ENCODE measurements at places on chromosomes 1 and 21.
A peak's percentile ranks its signal among the peaks of the same experiment; 100 is the strongest.

GRCh38 chr1:223308136-223308535 is 55.8 kb downstream of the SUSD4 start:
- no peak overlapping the region for H3K27ac ChIP-seq
- H3K27me3 ChIP-seq, result no peaks in the 10 kb centered on the region
- no peak overlapping the region for H3K4me3 ChIP-seq
- H3K4me1 ChIP-seq, result no peaks in the 10 kb centered on the region

DNA sequence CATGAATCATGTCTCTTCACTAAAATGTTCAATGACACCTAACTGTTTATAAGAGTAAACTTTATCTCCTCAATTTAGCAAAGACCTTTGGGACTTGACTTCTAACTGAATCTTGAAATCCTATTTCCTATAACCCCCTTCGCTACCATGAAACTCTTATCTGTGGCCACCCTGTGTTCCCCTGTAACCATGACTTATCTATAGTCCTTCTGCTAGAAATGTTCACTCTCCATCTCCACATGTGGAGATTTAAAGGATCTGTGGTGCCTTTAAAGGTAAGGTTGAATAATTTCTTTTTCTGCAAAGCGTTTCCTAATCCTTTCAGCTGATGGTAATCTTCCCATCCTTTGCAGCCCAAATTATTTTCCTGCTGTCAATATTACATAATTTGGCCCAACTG is 436.3 kb upstream of the RUNX1 start:
- no peaks in the 10 kb centered on the region for H3K27me3 ChIP-seq
- DNase-seq, result no peak
- no peaks in the 10 kb centered on the region for H3K36me3 ChIP-seq
- H3K4me1 ChIP-seq, result no peaks in the 10 kb centered on the region

GRCh38 chr1:150765296-150765976 is at the start of gene CTSS:
Gene CTSS, minus strand, starts transcription at chr1:150765778. Its CDS starts 1,015 bp downstream, at chr1:150764763.
- DNase-seq, result no peak
- H3K36me3 ChIP-seq, result no peaks in the 10 kb centered on the region
- H3K27me3 ChIP-seq, result no peaks in the 10 kb centered on the region
- H3K4me1 ChIP-seq, result no peaks in the 10 kb centered on the region
- peak within 1 kb of the TSS; percentile 66 for H3K27ac ChIP-seq
- peak within 1 kb of the TSS; percentile 39 for H3K4me3 ChIP-seq

- no peaks in the 10 kb centered on the region for H3K27me3 ChIP-seq
- peak overlapping the region; percentile 71 for H3K4me3 ChIP-seq
- H3K4me1 ChIP-seq, result peaks cover 5% of the 10 kb centered on the region
- peak; percentile 68 for DNase-seq
- peak overlapping the region; percentile 70 for H3K27ac ChIP-seq
These were observed 4.6 kb downstream of the FCRLB start for GRCh38 chr1:161725908-161726472.

DNA sequence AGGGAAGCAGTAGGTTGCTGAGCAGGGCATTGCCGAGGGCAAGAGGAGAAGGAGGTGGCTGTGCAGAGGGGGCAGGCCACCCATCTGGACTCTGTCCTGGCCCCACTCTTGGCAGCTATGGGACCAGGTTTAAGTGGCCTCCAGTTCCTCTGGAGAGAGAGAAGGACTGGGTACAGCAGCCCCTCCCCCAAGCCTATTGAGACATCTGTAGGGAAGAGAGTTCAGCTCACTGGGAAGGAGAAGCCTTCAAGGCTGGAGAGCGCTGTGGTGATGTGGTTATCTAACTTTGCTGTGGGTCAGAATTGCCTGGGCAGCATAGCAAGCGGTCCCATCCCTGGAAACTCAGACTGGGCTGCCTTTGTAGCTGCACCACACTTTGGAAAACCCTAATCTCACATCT is 93.9 kb downstream of the KCNJ15 start:
- H3K36me3 ChIP-seq, result no peaks in the 10 kb centered on the region
- no peak for DNase-seq
- H3K4me3 ChIP-seq, result no peak overlapping the region
- H3K27me3 ChIP-seq, result no peaks in the 10 kb centered on the region

DNA sequence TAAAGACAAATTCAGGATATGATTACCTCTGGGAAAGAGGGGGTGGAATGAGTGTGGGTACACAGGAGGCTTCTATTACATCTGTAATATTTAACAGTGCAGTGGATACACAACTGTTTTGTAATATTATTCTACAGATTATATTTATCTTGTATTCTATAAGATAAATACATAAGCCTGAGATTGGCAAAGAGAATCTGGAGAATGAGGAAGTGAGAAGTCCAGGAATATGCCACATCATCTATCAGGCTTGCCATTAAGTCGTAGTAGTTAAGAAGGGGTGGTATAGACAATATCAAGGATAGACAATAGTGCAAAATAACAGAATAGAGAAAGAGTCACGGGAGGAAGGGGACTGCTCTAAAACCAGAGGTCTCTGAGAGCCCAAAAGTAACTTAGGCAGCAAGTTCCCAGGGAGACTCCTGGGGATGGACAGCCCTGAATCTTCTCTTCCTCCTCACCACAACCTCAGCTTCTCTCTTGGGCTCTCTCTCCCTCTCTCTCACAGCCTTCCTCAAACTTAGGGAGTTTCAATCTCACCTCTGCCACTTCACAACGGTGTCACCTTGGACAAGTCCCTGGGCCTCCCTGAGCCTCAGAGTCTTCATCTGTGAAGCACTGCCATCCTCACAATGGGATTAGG is 14.0 kb upstream of the PTAFR start:
- no peaks in the 10 kb centered on the region for H3K4me1 ChIP-seq
- no peaks in the 10 kb centered on the region for H3K36me3 ChIP-seq
- DNase-seq, result no peak
- H3K27ac ChIP-seq, result no peak overlapping the region
- H3K4me3 ChIP-seq, result no peak overlapping the region
- no peaks in the 10 kb centered on the region for H3K27me3 ChIP-seq

DNA sequence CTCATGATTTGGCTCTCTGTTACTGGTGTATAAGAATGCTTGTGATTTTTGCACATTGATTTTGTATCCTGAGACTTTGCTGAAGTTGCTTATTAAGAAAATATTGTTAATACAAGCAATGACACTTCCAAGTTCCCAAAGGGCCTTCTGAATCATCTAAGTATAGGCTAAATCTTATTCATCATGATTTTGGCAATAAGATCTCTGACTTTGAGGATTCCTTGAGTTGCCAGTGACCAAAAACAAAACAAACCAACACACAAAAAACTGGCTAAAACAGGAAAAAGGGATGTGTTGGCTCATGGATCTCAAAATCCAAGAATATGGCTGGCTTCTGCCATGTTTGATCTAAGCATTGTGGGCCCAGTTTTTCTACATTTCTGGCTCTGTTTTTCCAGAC is 163.4 kb downstream of the HHIPL2 start:
- no peaks in the 10 kb centered on the region for H3K4me1 ChIP-seq
- no peak overlapping the region for H3K4me3 ChIP-seq
- no peaks in the 10 kb centered on the region for H3K36me3 ChIP-seq
- no peak overlapping the region for H3K27ac ChIP-seq

DNA sequence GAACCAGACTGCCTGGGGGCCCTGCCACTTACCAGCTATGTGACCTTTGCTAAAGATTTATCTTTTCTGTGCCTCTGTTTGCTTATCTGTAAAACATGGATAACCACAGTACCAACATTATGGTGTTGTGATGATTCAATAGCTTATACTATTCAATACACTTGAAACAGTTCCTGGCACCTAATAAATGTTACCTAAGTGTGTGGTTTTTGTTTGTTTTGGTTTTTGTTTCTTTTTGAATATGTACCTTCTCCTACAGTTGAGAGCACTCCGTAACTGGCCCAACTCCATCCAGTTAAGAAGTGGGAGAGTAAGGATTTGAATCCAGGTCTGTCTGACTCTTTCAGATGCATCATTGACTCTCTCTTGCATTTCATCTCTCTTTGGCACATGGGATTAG is 125.8 kb upstream of the C8B start:
- no peaks in the 10 kb centered on the region for H3K4me1 ChIP-seq
- no peak overlapping the region for H3K27ac ChIP-seq

- no peaks in the 10 kb centered on the region for H3K27me3 ChIP-seq
- H3K4me3 ChIP-seq, result no peak overlapping the region
- H3K4me1 ChIP-seq, result peaks cover 6% of the 10 kb centered on the region
- no peak overlapping the region for H3K27ac ChIP-seq
These were observed 43.9 kb upstream of the COL6A2 start for GRCh38 chr21:46054031-46054430.

DNA sequence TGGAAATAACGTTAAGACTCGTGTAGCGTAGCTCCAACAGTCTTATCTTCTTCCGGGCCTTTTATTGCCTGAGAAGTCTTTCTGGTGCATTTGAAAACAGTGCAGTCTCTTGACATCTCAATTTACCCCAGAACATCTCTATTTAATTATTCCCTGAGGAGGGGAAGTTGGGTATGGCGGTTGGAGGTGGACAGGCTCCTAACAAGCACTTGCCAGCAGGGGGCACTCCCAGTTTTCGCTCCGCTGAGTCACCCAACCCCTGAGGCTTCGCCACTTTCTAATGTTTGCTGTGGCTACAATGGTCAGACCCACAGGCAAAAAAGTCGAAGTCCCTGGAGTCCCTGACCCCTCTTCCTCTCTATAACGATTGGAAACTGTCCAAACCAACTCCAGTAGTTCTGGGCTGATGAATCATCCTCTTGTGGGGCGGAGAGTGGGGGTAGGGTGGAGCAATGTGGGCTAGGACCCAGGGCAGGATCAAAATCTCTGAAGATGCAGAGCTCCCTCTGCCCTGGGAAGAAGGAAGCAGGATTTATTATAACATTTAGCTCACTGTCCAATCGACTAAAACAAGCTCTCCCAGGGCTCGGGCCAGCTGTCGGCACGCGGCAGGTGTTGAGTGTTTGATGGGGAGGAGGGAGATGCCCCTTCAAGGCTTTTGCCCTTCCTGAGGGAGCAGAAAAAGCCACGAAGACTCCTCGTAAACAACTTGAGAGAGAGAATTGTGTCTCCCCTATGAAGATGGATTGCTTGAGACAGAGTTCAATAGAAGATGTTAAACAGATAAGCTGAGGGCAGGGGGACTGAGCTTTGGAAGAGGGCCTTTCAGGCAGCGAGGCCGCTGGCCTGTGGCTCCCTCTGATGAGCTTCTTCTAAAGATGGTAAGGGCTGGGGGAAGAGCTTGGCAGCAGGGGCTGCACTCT is 85.7 kb downstream of the BRINP2 start:
- H3K27ac ChIP-seq, result no peak overlapping the region
- DNase-seq, result peak; percentile 86
- no peak overlapping the region for H3K4me3 ChIP-seq
- H3K27me3 ChIP-seq, result no peaks in the 10 kb centered on the region
- H3K4me1 ChIP-seq, result peaks cover 4% of the 10 kb centered on the region
- no peaks in the 10 kb centered on the region for H3K36me3 ChIP-seq

DNA sequence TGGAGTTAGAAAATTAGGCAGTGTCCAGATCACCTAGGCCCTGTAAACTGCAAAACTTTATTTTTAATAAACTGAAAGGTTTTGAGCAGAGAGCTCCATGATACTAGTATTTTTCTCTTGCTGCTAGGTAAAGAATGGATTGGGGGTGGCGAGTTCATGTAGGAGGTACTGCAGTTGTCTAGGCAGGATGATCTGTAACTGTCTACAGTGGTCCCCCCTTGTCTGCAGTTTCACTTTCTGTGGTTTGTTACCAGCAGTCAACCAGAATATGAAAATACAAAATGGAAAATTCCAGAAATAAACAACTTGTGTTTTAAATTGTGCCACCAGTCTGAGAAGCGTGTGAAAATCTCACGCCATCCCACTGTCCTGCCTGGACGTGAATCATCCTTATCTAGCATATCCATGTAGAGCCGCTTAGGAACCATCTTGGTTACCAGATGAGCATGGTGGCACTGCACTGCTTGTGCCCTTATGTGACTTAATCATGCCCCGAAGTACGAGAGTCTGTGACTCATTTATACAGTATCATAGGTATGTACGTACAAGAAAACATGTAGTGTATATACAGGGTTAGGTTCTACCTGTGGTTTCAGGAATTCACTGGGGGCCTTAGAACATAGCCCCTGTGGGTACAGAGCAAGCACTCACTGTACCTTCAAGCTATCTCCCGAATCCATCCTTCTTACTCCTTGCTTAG is 94.2 kb downstream of the AHCTF1 start:
- H3K4me1 ChIP-seq, result no peaks in the 10 kb centered on the region
- H3K4me3 ChIP-seq, result no peak overlapping the region

DNA sequence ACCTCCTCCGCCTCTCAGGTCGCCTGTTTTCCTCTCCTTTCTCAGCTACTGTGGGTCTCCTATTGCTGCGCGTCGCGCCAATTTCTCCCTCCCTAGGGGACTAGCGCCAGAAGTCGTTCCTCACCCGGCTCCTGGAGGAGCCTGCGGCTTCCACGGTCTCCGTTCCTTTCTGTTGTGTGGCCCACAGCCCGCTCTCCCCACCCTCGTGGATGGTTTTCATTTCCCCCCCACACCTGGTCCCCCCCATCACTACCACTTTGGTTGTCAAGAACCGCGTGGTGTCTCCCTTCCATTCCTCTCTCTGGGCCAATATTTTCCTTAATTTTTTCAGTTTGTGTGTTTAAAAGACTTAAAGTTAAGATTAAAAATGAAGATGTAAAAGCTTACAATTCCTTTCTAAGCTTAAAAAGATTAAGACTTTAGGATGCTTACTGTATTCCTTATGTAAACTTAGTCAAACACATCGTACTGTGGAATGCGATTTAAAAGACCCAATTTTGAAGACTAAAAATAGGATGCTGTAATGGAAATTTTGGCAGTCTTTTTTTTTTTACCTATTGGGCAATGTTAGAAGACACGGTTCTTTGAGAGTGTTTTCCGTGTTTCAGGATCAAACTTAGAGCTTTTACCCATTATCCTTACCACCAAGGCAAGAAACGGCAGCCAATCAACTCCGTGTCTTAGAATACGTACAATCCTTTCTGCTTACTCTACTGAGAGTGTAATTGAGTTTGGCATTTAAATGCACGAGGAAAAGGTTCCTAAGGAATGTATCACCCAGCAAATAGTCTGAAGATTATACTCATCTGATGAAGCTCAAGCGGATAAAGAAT is 773 bp downstream of the CNST start:
- H3K27ac ChIP-seq, result peak overlapping the region; percentile 96
- no peaks in the 10 kb centered on the region for H3K27me3 ChIP-seq
- H3K36me3 ChIP-seq, result no peaks in the 10 kb centered on the region
- H3K4me3 ChIP-seq, result peak overlapping the region; percentile 99
- peaks cover 35% of the 10 kb centered on the region for H3K4me1 ChIP-seq

GRCh38 chr1:9078752-9079500 is 9.5 kb upstream of the SLC2A5 start:
- DNase-seq, result no peak
- no peaks in the 10 kb centered on the region for H3K36me3 ChIP-seq
- no peaks in the 10 kb centered on the region for H3K27me3 ChIP-seq

GRCh38 chr1:12620488-12620865 is 2.5 kb upstream of the DHRS3 start:
- H3K4me3 ChIP-seq, result peak overlapping the region; percentile 7
- H3K27me3 ChIP-seq, result no peaks in the 10 kb centered on the region
- H3K36me3 ChIP-seq, result no peaks in the 10 kb centered on the region
- DNase-seq, result no peak
- peaks cover 34% of the 10 kb centered on the region for H3K4me1 ChIP-seq
- H3K27ac ChIP-seq, result peak overlapping the region; percentile 35

Measured in kidney (tissue), 22 donors.